Esophagus squamous epithelium (tissue), 5 donors: ENCODE measurements at places on chromosomes 11 and 22.

GRCh38 chr22:33188326-33188725 is 130.1 kb upstream of the SYN3 start:
- no peak for DNase-seq

- no peak for DNase-seq
These were observed 38.3 kb downstream of the ATG13 start for GRCh38 chr11:46655631-46656030.

DNA sequence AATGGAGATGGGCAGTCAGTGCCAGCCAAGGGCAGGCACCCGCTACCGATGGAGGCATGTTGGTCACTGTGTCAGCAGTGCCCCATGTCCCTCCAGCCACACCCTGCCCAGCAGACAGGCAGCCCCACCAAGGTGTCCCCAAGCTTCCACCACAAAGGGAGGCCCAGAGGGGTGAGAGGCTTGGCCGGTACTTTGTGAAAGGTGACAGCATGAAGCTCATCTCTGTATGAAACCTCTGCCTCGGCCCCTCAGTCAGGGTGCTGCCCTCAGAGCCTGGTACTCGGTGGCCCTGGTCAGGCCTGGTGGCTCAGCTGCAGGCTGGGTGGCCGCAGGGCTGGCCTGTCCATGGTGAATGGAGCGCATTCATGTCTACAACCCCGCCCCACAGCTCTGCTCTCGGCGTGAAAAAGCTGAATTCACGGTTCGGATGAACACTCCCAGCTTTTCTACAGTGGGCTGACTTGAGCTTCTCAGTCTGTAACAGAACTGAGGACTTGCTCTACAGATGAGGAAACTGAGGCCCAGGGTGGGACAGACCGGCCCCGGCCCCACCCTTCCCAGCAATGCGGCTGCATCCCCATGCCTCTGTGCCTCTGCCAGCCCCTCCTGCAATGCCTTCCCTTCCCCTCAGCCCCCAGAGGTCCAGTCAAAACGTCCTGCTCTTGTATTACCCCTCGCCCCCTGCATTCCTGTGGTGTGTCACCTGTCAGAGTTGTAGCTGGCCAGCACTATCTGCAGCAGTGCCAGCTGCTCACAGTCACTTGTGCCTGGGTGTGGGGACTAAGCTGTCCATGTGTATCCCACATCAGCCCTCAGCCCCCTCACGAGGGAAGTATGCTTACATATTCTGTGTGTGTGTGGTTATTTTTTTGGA is 27.7 kb downstream of the RSPH14 start:
- DNase-seq: no peak

DNA sequence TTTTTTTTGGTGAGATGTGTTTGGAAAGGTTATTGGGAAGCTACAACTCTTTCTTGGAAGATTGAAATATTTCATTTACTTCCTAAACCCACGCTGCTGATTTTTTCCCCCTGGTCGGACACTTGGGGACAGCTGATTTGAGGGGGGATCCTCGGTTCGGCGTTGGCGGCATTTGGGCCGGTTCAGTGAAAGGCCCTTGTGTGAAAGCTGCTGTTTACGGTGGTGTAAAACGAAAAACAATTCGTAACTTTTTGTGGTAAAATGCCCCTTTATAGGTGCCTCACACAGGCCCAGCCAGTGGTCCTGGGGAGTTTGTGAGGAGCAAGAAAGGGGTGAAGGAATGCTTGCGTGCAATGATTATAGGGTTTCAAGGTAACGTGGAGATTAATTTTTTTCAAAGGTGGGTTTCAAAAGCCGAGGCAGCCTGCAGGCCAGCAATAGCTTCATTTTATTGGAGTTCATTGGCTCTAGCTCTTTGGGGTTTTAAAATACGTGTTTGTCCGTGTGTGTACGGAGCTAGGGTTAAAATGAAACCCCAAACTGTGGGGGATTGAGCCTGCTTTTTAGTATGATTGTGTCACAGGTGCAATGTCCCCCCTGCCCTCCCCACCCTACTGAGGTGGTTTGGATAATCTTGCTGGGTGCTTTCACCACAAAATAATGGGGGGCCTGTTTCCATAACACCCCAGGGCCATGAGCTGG is 77.2 kb upstream of the PPARA start:
- DNase-seq: no peak

DNA sequence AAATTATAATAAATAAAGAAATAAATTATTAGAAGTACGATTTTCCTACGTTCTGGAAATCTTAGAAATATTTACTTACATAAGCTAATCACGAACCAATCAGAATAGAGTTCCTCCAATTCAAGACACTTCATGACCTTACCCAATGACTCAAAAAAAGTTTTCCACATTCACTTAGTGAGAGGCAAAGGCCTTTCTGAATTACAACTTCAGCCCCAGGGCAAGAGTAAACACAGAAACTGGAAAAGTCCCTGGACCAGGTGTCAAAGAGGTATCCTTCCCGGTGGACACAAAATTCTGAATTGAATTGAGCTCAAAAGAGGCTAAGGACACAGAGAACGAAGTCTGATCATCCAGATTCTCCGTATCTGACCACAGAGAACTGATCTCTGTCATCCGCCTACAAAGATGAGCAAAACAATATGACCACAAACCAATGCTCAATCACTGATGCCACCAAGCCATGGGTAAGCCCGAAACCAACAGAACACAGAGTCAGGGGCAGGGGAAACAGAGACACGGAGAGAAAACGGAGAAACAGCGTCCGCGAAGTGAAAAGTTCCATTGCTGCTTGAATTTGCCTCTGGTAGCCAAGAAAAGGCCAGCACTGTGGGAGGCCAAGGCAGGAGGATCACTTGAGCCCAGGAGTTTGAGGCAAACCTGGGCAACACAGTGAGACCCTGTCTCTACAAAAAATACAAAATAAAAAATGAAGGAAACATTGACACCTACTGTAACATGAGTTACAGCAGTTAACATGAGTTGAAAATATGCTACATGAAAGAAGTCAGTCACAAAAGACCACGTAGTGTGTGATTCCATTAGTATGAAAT is 6.8 kb downstream of the BID start:
- no peak for DNase-seq

DNA sequence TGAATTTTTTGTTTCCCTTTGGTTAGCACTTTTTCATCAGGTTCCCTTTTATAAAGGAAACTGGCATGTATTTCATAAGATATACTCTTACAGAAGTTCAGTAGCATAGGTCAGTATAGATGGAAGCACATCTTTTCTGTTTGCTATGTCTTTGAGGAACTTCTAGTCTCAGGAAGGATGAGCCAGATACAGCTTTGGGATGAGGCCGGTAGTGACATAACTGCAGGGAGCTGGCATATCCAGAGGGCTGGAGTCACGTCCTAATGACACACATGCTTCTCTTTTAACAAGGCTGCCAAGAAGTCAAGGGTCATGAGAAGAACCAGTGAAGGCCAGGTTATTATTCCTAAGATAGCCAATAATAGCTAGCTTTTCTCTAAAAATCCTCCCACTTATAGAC is 33.3 kb upstream of the ADSL start:
- no peak for DNase-seq

- no peak for DNase-seq
These were observed 27.0 kb downstream of the NCAPD3 start for GRCh38 chr11:134196756-134197155.

- no peak for DNase-seq
These were observed 741.8 kb downstream of the OPCML start for GRCh38 chr11:132790466-132790865.

- DNase-seq: no peak
These were observed 113.1 kb upstream of the TTC12 start for GRCh38 chr11:113201054-113201818.

DNA sequence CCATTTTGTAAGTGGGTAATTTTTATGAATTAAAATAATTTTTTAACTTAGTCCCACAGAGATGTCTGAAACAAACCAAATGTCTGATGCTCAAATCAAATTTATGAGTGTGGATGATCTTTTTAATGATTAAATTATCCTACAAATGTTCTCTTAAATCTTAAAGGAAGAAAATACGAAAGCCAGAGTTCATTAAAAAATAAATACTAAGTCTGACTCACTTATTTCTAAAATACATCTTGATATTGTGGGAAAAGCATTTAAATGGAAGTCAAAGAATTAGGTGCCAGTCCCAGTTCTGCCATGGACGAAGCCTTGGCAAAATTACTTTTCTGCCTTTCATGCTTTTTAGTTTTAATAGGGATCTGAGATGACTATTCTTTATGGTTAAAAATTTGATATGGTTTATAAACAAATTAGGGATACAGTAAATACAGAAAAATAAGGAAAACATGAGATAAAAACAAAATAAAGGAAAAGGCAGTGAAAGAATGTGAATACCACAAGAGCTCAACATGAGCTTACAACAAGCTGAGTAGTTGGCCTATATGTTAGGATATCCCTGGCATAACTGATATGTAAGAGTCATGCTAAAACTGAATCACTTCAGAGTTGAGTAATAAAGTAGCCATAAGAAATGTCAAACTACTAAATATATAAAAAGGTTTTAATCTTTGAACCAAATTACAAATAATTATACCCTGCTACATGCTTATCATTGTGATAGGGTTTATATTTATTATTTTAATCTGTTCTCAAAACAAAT is 9.2 kb downstream of the CCDC34 start:
- DNase-seq: no peak

- DNase-seq: no peak
These were observed 131.4 kb downstream of the NAV2 start for GRCh38 chr11:19844012-19844411.

DNA sequence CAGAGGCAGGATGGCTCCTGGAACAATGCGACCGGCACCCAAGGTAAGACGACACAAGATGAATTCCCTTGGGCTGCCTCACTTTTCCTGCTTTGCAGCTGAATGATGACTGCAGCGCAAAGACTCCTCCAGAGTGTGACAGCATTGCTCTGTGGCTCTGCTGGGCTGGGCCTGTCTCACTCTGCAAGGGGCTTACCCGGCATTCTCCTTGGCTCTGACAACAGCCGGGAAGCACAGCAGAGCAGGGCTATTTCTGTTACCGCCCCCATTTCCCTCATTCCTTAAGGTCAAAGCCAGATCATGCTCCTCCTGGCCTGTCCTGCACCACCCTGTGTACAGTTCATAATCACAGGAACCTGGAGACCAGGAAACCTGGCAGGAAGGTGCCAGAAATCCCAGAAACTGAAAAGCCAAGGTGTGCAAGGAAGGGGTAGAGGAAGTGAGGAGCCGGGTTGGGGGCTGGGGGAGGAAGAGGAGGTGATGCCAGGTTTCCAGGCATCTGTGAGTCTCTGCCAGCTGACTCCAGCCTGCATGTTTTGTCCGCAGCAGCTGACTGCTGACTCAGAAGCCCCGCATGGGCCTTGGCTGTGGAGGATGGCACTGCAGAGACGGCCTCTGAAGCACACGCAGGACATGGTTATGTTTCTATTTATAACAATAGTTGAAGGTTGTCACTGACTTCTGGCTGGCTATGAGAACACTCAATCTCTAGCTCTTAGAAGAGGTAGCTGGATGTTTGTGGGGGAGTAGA is 113.6 kb downstream of the MICAL3 start:
- no peak for DNase-seq

GRCh38 chr11:118621071-118621783 is 13.8 kb downstream of the PHLDB1 start:
- DNase-seq: no peak

DNA sequence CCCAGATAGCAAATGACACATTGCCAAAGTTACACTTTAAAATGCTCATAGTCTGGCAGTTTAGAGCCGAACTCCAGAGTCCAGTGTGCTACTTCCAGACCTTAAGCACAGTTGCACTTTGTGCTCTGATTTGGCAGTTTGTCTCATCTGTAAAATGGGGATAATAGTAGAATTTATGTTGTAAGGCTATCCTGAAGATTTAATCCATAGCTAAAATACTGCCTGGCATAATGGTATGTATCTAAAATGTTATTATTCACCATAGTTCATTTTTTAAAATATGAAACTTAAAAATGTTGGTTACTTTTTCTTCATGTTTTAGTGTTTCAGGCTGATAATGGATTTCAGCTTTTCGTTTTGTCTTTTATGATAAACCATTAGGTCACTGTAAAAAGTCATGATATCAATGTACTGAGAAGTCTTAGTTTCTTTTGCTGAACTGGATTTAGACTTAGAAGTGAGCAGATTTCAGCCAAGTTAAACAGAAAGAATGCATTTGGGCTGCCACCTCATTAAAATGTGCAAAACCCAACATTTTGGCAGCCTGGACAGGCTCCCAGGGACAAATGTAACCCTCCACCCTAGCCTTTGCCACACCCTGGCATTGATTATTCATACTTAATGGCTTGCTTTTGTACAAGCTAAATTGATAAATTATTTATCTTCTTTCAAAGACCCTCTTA is 933 bp downstream of the OLFML1 start:
- DNase-seq: no peak

- DNase-seq: no peak
These were observed 19.9 kb upstream of the MUC5B start for GRCh38 chr11:1202776-1203504.

DNA sequence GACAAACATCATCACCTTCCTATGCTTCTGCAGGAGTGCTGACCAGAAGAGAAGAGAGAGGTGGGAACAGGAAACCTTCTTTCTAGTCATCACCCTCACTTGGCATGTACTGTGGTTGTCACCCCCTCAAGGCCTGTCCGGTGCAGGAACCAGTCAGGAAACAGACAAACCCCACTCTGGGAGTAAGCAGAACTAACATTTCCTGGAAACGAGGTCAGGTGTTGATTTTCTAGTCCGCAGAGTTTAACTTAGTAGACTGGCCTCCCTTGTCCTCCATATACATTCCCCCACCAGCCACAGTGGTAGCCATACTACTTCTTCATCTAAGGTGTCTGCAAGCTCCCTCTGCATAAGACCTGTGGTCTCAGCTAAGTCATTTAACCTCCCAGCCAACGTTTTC is 80.7 kb upstream of the NCAM1 start:
- no peak for DNase-seq

DNA sequence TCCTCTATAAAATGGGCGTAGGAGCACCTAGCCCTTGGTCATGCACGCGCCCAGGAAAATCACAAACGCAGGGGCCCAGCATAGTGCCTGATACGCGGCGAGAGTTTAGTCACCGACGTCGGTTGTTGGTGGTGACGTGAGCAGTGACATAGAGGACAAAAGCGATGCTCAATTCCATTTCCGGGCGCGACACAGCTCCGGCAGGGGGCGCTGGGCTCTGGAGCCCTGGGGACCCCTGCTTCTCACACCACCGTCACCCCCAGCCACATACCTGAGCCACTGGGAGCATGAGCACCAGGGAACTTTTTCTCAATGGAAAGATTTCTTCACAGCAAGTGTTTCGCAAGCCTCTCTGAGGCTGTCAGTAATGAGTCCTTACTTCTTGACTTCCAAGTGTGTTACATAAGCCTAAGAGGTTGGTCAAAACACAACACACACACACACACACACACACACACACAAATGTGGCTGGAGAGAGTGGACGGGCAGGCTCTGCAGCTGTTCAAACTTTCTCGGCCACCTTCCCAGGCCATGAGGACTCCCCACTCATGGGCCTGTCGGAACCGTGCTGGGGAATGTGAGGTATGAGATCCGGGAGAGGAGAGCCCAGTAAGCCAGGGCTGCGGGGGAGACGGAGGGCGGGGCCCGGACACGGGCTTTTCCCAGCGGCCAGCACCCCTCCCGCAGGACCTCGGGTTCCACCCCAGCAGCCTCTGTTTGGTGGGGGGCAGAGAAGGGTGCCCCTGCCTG is 36.9 kb upstream of the LINC01488 start:
- no peak for DNase-seq

- no peak for DNase-seq
These were observed 19.4 kb downstream of the TMPRSS13 start for GRCh38 chr11:117909611-117910382.

- no peak for DNase-seq
These were observed 45.8 kb upstream of the MMP7 start for GRCh38 chr11:102576350-102576749.

GRCh38 chr11:91041626-91042025 is 818.8 kb upstream of the CHORDC1 start:
- DNase-seq: no peak
